Type B pancreatic cell (in vitro differentiated cells): ENCODE measurements at places on chromosomes 3 and 15.

DNA sequence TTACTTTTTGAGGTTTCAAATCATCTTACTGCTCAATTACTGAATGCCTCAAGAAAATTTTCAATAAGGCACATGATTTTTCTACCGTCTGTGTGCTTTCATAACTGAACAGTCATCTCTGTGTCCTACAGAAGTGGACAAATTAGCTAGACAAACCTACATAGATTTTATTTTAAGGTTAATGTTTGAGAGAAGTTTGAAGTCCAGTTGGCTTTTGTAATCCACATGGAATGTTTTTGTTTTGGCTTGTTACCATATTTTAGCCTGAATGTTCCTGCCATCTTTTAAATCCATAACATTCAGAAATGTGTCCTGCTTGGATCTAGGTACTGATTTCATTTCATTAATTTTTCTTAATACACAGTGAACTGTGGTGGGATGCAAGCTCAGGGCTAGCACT, 730.1 kb downstream of the IGSF11 start:
- no peak for DNase-seq

GRCh38 chr3:38601956-38602550, 47.4 kb downstream of the SCN5A start:
- DNase-seq: no peak

DNA sequence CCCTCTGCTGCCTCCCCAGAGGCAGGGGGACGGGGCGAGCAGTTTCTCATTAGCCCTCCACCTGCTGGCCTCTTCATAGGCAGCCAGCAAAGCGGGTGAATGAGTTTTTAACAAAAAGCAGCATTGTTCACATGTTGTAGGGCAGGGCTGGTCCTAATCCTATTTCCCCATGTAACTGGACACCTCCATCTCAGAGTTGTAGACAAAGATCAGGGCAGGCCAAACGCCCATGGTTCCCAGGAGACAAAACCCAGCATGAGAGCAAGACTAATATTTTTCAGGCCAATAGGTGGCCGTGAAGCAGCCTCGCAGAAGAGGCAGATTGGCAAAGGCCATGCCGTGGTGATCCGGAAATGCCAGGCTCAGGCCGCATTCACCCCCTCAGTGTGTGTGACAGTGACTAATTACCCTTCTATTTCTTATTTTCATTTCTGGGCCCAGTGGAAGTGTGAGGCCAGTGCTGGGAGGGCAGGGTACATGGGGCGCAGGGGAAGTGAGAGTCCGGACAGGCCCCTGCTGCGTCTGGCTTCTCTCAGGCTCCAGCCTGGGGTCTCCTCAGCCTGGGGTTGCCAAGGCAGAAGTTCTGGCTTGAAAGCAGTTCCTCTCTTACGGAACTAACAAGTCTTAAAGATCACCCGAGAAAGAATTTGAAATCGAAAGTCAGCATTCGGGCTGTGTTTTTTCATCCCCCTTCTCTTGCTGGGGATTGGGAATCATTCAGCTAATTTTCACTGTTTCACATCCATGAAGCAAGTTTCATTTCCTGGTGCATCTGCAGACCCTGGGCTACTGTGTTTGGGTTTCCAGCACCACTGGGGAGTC, 64.8 kb downstream of the BOC start:
- DNase-seq: no peak

DNA sequence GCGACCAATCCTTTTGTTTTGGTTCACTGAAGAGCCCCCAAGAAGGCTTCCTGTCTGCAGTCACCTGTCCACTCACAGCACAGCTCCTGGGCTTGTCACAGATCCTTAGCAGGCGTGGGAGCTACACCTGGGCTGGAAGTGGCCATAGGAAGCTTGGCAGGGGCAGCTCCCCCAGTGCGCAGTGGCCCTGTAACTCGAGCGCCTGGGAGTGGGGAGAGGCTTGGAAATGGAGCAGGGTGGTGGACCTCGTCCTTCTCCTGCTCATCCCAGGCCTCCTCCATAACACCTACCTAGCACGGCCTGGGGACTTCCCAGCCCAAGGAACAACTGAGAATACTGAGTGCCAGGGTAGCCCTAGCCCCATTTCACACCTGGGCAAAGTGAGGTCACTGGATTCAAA, 19.3 kb upstream of the TGM5 start:
- peak; percentile 61 for DNase-seq

DNA sequence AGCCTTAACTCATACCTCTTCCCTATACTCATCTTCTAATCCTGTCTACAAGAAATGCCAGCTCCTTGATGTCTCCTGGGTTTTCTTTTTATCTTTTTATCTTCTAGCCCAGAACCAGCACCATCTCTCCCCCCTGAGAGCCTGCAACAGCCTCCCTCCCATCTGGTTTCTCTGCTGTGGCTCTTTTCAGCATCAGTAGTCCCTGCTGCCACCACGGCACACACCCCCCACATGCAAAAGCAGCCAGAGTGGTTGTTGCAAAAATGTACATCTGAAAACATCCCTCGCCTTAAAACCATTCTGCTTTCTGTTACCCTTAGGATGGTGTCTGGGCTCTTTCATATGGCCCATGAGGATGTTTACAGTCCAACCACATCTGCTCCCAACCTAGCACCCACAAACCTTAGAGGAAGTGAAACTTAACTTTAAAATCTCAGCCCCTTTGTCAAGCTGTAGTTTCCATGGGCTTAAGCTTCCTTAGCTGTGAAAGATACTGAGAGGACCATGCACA, 775 bp downstream of the TTC21A start:
- DNase-seq: peak; percentile 25

GRCh38 chr15:79035814-79036213, 54.8 kb downstream of the RASGRF1 start:
- DNase-seq: no peak

GRCh38 chr3:110969229-110970211, 102.1 kb upstream of the NECTIN3 start:
- DNase-seq: no peak

DNA sequence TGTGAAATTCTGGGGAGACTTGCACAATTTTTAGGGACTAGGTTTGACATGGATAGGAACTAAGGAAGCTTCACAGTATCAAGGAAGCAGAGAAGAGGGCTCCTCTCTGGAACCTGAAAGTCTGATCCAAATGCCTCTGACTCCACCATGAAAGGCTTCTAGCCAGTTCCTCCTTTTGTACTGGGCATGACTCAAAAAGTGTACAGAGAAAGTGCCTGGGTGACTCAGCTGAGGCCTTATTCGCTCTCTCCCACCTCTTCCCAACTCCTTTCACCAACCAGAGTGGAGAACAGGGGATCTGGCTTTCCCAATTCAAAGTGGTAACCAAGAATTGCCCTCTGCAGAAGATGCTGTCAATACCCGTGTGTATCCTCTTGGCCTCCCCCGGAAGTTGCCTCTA, 342.9 kb upstream of the PROK2 start:
- no peak for DNase-seq

DNA sequence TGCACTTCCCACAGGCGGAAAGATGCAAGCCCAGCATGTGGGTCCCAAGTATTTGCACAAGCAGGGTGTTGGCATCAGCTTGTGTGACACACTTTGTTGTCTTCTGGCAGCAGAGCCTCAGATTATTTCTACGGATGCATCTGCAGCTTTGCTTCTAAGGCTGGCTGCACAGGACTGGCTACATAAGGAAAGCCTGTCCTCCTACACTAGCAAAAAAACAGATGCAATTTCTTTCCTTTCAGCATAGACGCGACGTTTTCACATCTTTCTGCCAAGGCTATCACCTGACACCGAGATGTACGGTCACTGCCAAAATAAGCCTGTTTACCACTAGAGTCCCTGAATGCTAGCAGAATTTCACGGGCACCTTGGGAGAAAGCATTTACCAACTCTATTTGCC, 13.5 kb downstream of the MRPS11 start:
- no peak for DNase-seq

- DNase-seq: no peak
These were observed 143.7 kb downstream of the NR1D2 start for GRCh38 chr3:24088782-24089181.

GRCh38 chr3:186406669-186407635, 44.9 kb upstream of the DGKG start:
- DNase-seq: no peak

- DNase-seq: no peak
These were observed 20.0 kb downstream of the DHX36 start for GRCh38 chr3:154304116-154304786.

DNA sequence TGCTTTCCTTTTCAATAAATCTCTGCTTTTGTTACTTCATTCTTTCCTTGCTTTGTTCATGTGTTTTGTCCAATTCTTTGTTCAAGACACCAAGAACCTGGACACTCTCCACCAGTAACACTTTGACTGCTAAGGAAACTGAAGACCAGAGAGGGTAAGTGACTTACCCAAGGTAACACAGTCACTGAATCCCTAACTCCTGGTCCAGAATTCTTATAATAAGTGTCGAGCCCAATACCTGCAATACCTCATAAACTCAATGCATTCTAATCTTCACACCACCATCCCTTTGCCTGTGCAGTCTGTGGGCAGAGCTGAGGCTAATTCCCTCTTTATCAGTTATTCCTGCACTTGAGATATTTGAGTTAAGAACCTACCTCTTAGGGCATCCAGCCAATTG, 237.8 kb downstream of the UACA start:
- DNase-seq: peak; percentile 18

GRCh38 chr15:51226576-51227210, 111.7 kb downstream of the CYP19A1 start:
- DNase-seq: no peak

DNA sequence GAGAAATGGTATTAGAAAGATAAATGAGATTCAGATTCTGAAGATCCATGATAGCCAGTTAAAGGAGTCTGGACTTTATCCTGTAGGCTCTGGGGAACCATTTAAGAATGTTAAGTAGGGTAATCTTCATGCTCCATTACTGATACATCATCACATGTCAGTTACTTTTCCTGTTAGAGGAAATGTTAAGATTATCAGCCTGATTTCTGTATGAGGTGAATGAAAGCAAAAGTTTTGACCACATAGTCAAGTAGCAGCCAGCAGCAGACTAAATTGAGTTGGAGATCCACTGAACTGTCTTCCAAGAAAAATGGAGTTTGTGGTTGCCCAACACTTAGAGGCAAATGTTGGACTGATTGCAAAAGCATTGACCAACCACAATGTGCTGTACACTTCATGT, 4.7 kb upstream of the COPB2 start:
- DNase-seq: no peak

DNA sequence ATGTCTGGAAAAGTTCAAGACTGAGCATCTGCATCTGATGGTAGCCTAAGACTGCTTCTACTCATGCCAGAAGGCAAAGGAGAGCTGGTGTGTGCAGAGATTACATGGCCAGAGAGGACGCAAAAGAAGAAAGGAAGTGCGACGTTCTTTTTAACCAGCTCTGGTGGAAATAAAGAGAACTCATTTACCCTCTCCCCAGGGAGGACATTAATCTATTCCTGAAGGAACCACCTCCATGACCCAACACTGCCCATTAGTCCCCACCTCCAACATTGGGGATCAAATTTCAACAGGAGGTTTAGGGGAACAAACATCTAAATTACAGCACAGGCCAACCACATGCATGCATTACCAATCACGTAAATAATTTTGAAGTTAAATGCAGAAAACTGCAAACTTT, 1.5 kb upstream of the NCK1 start:
- no peak for DNase-seq

DNA sequence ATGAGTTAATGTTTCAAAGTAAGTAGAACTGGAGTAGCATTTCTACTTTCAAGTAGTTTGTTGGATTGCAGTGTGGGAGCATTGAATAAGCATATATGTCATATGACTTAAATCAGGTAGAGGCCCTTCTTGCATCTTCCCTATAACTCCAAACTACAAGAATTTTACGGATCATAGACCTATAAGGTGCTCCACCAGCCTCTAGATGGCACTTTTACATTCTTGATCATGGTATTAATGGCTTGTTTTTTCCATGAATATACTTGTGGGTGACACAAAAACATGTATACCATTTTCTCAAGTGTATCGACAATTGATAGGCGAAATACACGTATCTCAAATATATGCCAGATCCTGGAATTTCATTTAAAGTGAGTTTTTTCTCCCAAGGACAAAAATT, 311.1 kb downstream of the ZPLD1 start:
- DNase-seq: no peak

DNA sequence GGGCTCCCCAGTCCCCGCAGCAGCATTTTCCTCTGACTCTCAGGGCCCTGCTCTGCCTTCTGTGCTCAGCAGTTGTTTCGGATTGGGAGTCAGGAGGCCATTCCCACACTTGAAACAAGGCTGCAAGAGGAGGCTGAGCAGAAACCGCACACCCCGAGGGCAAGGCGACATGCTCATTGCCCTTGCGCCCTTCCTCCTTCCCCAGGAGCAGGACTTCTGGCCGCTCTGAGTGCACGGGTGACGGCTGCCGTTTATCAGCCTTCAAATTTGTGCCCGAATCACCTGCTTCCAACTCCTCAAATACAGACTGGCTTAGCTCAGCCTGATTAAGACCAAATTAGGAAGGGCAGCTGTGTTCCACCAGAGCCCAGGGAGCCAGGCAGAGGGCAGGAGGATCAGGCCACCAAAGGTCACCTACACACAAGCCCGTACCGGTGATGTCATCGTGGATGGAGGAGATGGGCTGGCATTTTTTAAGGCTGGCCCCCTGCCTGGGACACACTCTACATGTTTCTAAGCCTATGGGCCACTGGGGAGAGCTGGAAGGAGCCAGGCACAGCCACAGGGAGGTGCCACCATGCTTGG, 38.1 kb downstream of the TM2D3 start:
- no peak for DNase-seq

GRCh38 chr3:107975529-107976201, 115.2 kb downstream of the CD47 start:
- DNase-seq: no peak

GRCh38 chr3:184381261-184382224, 1.7 kb downstream of the CHRD start:
- DNase-seq: no peak

- no peak for DNase-seq
These were observed 30.7 kb upstream of the CCDC54 start for GRCh38 chr3:107346564-107346963.

- DNase-seq: no peak
These were observed 4.1 kb upstream of the SKOR1 start for GRCh38 chr15:67820992-67821783.

DNA sequence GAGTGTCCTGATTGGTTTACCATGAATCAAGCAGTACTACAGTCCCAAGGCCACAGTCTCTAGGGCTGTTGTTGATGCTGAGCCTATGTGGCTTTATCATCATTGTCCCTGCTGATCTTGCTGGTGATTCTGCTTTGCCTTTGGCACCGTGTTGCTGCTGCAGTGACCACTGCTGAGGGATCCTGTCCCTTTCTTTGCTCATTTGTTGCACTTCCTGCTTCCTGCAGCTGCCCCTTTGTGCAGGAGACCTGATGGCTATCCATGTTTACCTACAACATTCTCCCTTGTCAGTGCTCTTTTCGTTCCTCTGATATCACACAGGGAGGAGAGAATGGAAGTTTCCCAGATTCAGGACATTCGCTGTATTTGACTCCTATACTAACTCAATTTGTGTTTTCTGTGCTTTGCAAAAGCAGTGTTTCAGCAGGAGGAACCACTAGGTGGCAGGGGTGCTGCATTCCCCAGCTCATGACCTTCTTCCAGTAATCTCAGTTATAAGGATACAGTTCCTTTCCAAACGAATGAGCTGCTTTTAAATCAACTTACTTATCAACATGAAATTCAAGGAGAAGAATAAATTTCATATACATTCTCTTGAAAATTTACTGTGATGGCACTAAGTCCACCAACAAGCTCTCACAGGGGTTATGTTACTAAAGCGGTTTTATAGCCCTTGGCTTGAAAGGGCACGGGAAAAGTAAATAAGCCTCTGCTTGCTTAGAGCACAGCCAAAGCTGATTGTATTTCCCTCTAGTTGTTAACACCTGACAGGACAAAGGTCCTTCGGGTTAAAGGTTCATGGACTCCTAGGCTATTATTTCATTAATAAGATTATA, 9.7 kb upstream of the THUMPD3 start:
- DNase-seq: peak; percentile 72
